ENCODE measurements at places on chromosomes 11 and 22.
A peak's percentile ranks its signal among the peaks of the same experiment; 100 is the strongest.

DNA sequence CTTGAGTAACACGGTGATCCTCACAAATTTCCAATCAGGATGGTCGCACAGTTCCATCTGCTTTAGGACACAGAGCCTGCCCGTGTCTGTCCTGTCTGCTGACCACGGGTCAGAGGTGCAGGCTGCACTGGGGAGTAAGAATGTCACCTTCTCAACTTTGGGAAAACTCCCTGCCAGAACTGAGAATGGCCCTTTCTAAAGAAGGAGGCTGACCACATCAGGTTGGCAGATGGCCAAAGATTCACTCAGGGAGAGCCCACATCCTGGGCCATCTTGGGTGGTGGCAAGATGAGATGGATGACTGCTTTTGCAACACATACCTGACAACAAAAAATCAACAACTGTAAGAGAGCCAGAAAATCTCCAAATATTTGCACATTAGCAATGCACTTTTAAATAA, 101.9 kb downstream of the IGLL1 start:
- no peak for DNase-seq

DNA sequence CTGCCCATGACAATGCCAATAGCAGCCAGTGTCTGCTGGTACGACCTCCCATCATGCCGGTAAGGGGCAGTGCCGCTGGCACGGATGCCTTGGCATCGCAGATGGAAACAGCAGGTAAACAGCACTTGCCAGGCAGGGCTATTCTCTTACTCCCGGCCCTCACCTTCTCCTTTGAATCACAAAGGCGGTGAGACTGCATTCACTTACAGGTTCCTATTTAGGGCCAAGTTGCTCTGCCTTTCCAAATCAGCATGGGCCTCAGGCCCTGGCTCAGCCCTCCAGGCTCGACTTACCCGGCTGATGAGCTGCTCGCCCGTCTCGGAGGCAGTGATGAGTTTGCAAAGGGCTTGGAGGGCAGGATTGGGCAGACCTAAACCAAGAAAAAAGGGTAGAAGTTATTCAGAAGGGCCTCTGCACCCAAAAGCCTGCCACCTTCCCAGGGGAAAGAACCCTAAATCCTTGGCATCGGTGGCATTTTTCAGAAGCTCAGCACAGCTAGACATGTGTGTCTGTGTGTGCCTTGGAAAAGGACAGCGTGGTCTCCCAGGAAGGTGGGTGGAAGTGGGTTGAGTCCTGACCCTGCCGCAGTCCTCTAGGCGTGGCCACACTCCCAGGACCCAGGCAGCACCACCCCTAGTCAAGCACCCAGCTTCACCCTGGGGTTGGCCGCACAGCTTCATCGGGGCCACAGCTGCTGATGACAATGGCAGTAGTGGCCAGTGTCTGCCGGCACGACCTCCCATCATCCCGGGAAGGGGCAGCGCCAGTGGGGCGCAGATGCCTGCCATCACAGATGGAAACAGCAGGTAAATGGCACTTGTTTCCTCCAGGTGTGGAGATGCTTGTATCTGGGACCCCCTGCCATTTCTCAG, 73.5 kb upstream of the PITPNB start:
- DNase-seq = no peak

DNA sequence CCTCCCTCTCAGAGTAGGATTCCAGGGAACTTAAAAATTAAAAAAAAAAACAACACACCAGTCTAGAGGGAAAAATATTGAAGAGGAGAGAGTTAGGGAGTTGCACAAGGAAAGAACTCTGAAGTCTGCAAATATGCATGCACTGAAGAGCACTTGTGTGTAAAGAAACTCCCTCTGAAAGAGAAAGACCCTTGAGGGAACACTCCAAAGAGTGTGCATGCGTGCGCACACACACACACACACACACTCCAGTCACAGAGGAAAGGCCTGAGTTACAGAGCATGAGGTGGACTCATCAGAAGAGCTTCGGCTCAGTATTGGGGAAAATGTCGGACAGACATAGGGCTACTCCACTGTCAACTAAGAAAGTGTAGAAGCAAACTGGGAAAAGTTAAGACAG, 30.1 kb downstream of the GGTLC2 start:
- DNase-seq = no peak

DNA sequence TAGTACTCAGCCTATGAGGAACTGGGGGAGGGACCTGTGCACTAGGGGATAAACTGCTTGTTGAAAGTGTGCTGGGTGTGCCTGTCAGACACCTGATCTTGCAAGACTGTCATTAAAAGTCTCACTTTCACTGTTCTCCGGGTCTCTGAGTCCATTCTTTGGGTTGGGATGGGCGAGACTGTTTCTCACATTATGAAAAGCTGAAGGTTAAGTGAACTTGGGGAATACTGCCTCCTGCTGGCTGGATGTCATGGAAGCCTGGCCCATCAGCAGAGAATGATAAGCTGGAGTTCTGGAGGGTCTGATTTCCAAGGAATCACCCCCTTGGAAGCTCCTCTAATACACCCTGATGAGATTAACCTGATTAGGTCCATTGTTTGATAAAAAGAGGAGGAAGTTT, 9.0 kb upstream of the VPREB1 start:
- no peak for DNase-seq

GRCh38 chr11:111454561-111455192, 57.5 kb downstream of the BTG4 start:
- no peak for DNase-seq

DNA sequence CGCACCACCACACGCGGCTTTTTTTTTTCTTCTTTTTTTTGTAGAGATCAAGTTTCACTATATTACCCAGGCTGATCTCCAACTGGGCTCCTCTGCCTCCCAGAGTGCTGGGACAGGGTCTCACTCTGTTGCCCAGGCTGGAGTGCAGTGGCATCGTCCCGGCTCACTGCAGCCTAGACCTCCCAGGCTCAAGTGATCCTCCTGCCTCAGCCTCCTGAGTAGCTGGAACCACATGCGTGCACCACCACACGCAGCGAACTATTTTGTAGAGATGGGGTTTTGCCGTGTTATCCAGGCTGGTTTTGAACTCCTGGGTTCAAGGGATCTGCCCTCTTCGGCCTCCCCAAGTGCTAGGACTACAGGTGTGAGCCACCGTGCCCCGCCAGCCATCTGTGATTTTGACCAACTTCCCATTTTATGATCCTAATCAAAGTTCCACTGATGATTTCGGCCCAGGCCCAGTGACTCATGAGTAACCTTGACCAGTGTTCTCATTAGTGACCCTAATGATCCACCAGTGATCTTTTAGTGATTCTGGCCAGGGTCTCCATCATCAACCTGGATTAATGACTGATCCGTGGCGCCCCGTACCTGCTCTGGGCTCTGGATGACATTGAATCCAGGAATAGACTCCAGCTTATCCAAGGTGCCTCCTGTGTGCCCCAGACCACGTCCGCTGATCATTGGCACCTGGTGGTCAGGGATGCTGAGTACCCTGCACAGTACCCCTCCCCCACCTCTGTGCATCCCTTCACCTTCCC, 1.7 kb downstream of the TYMP start:
- no peak for DNase-seq

DNA sequence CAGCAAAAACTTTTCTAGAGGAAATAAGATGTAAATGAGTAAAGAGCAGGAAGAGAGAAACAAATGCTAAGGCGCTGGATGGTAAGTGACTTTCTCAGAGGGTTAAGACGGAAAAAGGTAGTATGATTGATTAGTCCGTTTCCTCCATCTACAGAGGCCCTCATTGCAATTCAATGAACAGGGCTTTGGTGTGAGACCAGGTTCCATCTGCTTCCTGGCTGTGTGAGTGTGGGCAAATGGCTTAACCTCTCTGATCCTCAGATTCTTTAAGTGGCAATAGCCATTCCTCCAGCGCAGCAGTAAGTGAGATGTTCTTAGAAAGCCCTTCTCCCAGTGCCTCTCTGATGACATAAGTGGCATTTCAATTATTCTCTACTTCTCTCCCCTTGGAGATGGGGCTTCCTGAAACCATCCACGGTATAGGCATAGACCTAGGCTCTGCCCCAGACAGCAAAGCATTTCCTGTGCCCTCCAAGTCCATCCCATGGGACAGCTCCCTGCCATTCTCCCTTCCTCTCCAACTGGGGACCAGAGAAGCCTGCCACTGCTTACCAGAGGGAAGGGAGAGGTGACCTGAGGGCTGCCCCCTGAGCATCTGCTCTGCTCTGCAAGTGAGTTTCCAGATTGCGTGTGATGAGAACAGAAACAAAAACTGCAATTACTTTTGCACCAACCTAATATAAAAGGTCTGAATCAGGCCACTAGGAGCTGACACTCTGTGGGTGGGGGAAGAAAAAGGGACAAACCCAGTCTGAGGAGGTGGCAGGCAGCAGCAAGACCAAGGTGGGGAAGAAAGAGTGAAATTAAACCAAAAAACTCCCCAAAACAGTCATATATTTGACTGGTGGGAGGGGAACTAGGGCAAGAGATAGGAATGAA, 12.7 kb upstream of the CD44 start:
- DNase-seq = peak; percentile 84

DNA sequence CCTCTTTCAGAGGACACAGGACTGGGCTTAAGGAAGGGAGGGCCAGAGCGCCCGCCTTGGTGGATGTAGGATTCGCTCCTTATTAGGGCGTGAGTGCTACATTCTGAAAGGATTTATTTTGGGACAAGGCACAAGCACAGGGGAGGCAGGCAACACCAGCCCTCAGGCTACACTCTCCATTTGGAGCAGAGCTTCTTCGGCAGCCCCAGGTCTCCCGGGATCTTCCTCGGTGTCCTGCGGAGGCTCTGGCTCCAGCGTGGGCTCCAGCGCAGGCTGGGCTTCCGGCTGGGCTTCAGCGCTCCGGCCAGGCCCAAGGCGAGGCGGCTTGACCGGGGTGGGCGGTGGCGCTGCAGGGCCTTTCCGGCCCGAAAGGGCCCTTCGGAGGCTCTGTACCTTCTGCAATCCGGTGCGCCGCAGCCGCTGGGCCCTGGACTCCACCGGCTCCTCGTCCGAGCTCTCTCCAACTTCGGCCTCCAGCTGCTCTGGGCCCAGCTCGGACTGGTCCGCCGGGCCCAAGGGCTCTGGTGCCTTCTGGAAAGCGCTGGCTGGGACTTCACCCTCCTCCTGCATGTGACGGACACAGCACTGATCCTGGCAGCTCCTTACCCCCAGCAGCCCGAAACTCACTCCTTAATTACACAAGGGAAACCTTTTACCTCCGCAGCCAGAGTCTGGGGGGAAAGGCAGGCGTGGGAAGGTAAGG, 1.1 kb downstream of the CAVIN3 start:
- DNase-seq = no peak

- DNase-seq = no peak
Measured at GRCh38 chr11:110098645-110099044, 5.5 kb downstream of the ZC3H12C start.

DNA sequence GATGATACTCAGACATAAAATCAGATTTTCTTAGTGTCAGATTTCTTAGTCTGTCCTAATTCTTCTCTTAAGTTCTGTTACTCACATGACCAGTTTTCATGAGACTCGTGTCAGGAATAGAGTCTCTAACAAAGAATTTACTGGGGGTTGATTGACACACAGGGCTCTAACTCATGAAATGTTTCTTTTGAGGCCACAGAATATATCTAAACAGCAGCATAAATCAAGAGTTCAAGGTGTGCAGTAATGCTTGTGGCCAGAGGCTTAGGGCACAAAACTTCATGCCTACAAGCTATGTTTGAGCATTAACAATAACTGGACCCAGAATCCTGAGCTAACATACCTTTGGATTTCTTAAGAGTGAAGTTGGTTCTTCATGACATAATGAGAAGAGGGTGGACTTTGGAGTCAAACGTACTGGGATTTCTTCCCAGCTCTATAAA, 237.2 kb downstream of the DDX10 start:
- DNase-seq = no peak

- no peak for DNase-seq
Measured at GRCh38 chr11:46686886-46687795, 13.3 kb downstream of the ARHGAP1 start.

GRCh38 chr22:28299309-28299708, 380.3 kb upstream of the PITPNB start:
- no peak for DNase-seq

GRCh38 chr11:88849368-88849767, 216.4 kb downstream of the GRM5 start:
- no peak for DNase-seq

DNA sequence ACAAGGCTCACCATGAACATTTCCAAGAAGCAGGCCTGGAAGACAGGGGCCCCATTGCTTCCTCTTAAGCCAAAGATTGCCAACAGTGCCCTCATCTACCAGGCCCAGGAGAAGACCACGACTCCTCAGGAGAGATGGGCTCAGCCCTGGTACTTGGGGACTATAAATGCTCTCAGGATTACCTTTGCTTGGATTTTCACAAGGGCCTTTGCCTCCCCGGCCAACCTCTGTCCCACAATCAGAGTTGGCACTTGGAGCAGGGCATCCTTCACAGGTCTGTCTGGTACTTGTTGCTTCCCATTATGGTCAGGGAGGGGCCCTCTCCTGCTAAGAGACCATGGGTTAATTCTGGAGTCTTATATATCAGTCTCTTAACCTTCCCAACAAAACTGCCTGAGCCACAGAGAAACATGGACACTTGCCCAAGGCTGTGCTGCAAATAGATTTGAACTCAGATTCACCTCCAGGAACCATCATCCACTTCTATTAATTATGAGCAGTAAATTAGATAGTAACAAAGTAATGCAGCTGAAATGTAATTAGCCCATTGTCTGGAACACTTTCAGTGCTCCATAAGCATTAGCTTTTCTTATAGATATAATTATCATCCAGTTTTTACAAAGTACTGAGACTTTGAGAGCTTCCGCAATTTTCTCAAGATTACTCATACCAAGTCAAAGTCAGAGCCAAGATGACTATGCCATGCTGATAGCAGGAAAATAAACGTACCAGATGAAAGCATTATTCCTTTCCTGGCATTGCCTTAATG, 33.5 kb downstream of the POU2AF3 start:
- no peak for DNase-seq

- no peak for DNase-seq
Measured at GRCh38 chr11:71265559-71266092, 13.2 kb upstream of the SHANK2 start.

All from natural killer cell treated with Interleukin-12 subunit alpha and Interleukin-12 subunit beta and Interleukin-15 and Interleukin-18, amount 100 ng/mL, for 72 hours (primary cell).